ENCODE measurements at places on chromosomes 6 and 20. TPM values are rescaled to one million over a fixed set of nuclear protein-coding genes. Genes with fewer than 3 reads are reported as not detected.

HSPA1A gene
- total RNA-seq, result 744 TPM

GABRR1 gene
- total RNA-seq, result 4.6 TPM

SRC gene
- total RNA-seq, result 43.6 TPM

LIN28B gene
- total RNA-seq, result 1.3 TPM

LAMA2 gene
- total RNA-seq, result 72.8 TPM

NXT1 gene
- total RNA-seq, result 27.8 TPM
